ENCODE measurements at places on chromosomes 7 and 10.

- DNase-seq = no peak
Measured at GRCh38 chr10:119412244-119413092, 130.1 kb downstream of the RGS10 start.

- DNase-seq = no peak
Measured at GRCh38 chr7:143269251-143269650, 6.0 kb downstream of the GSTK1 start.

DNA sequence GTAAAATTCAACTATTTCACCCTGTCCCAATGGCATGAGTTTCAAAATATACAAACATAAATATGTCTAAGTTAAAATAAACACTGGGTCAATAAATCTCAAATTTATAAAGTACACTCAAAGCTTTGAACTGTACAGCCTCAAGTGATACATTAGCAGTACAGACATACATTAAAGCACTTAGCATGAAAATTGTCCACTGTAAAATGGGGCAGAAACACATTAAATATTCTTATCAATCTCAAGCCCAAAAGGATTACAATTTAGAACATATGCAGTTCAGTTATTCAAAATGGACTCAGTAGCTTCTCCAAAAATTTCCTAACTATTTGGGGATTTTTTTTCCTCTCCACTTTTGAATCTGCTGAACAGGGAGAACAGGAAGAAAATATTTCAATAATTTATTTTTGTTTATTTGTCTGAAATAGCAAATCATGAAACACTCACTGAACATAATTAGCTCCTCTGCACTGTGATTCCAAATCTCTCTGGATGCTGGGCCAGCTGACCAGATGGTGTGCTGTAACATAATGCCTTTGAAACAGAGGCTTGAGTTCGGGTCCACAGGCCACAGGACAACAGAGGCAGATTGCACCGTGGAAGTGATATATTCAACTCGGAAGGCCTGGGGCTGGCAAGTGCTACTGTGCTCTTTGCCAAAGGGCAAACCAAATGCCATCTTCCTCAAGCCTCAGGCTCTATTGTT lies 248.9 kb upstream of the LRRN3 start:
- DNase-seq = no peak

- no peak for DNase-seq
Measured at GRCh38 chr7:140866926-140867325, 57.8 kb downstream of the BRAF start.

DNA sequence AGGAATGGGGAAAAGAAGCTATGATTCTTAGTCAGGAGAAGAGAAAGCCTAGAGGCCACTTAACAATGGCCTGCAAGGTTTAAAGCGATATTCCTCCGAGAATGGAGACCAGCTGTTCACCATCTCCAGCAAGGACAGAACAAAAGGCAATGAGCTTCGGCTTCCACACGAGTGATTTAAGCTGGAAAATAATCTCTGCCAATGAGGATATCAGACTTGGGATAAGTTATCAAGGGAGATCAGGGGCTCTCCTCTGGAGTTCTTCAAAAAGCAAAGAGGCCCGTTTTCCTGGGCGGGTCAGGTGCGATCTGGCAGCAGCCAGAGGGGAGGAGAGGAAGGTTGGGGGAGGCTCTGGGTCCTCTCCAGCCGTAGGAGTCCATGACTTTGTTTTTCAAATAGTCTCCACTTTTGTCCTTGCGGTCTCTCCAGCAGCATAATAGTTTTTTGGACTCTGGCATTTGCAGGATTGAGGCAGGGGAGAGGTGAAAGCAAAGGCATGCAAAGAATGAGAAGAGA lies 211.3 kb downstream of the SKIDA1 start:
- DNase-seq = no peak

GRCh38 chr10:70228491-70228890 lies 4.7 kb downstream of the PPA1 start:
- DNase-seq = no peak

- DNase-seq = no peak
Measured at GRCh38 chr10:114754445-114755320, 66.9 kb upstream of the FHIP2A start.

DNA sequence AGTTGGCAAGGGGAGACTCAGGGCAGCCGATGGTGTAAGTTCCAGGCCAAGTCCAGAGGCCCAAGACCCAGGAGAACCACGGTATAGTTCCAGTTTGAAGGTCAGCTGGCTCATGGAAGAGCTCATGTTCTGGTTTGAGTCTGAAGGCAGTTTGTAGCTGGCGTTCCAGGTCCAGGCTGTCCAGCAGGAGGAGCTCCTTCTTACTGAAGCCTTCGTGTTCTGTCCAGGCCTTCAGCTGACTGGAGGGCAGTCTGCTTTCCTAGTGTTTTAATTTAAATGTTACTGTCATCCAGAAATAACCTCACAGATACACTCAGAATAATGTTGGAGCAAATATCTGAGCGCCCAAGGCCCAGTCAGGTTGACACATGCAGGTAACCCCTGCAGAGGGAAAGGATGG lies 4.2 kb downstream of the SUN1 start:
- no peak for DNase-seq

DNA sequence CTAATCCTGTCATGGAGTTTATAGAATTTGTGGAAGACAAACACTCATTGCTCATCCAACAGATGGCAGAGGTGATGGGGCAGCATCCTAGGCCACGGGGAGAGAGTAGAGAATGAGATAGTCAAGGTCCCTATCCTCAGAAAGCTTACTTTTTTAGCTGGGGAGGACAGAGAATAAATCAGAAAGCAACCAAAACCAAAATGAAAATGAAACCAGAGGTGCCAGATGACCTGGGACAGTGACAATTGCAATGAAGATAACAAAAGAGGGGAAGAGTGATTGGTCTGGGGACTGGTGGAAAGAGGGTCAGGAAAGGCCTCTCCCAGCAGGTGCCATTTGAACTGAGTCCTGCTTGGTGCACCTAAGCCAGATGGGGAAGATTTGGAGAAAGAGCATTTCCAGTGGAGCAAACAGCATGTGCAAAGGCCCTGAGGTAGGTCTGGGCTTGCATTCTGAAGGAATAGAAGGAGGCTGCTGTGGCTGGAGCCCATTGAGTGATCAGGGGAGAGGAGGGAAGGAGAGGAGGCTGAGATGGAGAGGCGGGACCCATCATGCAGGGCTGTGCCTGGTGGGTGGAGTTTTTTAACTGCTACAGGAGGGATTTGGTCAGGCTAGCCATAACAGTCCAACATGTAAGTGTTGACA lies 164.1 kb downstream of the RPS24 start:
- DNase-seq = no peak

DNA sequence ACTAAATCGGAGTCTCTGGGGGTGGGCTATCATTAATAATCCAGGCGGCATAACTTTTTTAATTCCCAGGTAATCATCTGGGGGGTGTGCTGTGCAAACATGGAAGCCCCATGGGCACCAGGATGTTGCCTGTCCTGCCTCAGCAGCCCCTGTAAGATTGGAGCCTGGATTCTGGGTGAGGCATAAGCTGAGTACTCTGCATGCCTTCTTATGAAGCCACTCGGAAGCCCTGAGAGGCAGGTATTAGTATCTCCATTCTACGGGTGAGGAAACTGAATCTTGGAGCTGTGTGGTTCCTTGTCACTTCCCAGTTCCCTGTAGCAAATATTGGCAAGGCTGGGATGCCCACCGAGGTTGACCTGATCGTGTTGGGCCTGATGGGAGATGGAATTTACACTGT lies 7.4 kb upstream of the OPN4 start:
- DNase-seq = no peak

DNA sequence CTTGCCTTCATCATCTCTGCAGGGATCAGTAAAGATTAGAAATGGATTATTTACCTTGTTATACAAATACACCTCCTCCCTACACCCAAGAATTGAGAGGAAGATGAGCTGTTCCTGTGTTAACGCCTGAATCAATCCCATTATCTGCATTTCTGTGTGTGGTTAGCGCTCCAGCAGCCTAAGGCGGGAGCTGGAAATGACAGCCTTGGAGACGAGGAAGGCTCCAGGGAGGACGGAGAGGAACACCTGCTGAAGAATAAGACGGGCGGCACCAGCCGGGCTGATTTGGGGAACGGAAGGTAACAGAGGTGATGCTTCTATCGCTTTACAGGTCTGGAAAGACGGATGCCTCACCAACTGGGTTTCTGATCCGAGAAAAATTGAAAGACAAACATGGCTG lies 34.2 kb upstream of the DDC start:
- DNase-seq = no peak

- DNase-seq = no peak
Measured at GRCh38 chr10:26528715-26529393, 90.7 kb downstream of the APBB1IP start.

DNA sequence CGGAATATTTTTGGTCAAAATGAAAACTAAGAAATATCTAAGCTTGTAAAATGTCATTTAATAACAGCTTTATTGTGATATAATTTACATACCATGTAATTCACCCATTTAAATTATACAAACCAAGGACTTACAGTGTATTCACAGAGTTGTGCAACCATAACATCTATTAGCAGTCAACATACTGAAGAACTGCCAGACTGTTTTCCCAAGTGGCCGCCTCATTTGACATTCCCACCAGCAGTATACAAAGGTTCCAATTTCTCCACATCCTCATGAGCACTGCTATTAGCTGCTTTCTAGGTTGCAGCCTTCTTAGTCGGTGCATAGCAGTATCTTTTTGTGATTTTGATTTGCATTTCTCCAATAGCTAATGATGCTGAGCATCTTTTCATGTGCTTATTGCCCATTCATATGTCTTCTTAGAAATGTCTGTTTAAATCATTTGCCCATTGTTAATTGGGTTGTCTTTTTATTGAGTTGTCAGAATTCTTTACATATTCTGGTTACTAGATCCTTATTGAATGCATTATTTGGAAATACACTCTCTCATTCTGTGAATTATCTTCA lies 153.0 kb upstream of the FGFR2 start:
- DNase-seq = no peak

DNA sequence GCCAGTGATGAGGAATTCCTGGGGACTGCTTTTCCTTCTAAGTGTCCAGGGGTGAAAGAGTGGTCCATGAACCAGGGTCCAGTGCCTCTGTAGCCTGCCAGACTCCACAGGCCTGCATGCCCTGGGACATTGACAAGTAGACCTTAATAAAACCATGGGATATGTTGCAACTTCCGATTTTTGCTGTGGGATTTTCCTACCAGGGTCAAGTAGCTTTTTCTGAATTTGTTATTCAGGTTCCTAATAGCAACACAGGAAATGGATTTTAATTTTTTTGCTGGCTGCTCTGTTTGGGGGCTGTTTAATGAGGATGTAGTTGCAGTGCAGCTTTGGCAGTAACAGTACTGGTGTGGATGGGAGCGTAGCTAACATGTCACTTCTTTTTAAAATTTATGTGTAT lies 42.1 kb downstream of the WBP1L start:
- DNase-seq = no peak

DNA sequence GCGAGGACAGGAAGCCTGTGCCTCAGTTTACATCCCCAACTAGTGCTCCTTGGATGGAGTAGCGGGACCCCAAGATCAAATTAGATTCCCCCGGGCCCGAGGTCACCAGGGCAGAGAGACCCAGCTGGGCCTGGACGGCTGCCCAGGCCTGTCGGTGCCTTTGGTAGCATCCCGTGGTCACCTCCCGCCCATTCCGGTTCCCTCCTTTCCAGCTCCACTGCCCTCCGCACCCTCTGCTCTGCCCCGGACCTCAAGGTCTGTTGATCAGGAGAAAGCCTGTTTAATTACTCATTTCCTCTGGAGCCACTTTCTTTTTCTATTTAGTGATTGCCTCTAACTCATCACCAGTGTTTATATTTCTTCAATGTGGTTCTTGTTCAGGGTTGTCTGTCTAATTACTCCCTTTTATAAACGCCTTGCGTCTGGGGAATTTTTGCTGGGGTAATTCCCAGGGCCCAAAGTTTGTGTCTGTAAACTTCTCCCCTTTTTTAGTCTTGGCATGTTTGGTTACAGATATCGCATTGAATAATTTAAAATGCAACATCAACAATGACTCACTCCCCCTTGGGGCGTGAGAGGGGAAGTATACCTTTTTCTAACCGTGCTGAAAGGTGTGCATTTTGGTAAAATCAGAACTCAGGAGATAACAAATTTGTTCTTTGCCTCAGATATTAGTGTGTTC lies 1.9 kb downstream of the FOXK1 start:
- DNase-seq = no peak

DNA sequence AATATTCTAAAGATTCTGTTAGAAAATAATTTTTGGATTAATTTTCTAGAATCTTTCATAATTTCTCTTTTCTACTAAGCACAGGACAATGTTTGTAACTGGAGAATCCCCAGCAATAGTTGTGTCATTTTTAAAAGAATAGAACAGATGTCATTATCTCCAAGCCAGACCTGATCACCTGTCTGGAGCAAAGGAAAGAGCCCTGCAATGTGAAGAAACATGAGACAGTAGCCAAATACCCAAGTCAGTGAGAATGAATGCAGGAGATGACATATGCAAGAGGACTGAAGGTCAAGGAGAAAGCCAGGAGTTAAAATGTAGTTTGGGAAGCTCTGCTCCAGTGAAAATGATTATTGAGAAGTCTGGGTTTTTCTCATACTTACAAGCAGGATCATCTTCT lies 25.4 kb upstream of the ZNF138 start:
- no peak for DNase-seq

- DNase-seq = no peak
Measured at GRCh38 chr7:158586499-158587161, 993 bp downstream of the PTPRN2 start.

- no peak for DNase-seq
Measured at GRCh38 chr7:51591223-51591622, 274.6 kb upstream of the COBL start.

DNA sequence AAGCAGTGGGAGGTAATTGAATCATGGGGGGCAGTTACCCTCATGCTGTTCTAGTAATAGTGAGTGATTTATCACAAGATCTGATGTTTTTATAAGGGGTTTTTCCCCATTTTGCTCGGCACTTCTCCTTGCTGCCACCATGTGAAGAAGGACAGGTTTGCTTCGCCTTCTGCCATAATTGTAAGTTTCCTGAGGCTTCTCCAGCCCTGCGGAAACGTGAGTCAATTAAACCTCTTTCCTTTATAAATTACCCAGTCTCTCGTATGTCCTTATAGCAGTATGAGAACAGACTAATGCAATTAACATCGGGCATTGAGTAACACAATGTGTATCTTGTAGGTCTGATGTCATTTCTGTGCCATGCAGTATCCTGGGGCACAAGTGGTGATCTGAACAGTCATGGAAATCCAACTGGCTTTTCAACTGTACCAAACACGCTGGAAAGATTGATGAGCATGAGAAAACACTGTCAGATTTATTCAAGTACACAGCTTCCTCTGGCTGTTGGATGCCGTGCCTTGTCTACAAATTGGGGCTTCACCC lies 208.6 kb upstream of the KIAA1217 start:
- no peak for DNase-seq

DNA sequence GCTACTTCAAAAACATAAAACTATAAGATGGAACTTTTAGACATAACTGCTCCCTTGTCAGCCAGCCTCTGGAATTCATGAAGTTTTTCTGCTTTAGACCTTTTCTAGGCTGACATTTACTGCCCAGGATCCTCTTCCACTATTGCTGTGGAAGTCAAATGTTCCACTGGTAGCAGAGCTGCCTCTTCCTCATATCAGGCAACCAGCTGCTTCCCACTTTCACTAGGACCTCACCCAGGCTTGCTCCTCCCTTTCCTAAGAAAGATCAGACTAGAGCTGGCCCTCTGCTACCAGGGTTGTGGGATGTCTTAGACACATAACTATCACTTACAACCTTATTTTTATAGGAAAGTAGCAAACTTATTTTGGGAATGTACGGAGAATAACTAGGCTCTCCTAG lies 121.5 kb downstream of the CTTNBP2 start:
- DNase-seq = no peak

- no peak for DNase-seq
Measured at GRCh38 chr7:50119815-50120637, 27.0 kb upstream of the ZPBP start.

Data from NCI-H1048 (cell line).